ENCODE measurements at places on chromosomes 7 and 10. TPM values are rescaled to one million over a fixed set of nuclear protein-coding genes. Genes with fewer than 3 reads are reported as not detected.

GRCh38 chr10:51063659-51064535 lies 10.4 kb upstream of the PRKG1 start:
- DNase-seq, result peak; percentile 27
- no peaks in the 10 kb centered on the region for H3K27me3 ChIP-seq
- H3K4me3 ChIP-seq, result no peak overlapping the region
- no peaks in the 10 kb centered on the region for H3K36me3 ChIP-seq
- no peak overlapping the region for H3K27ac ChIP-seq

GRCh38 chr10:109769966-109770365 lies 153.3 kb downstream of the XPNPEP1 start:
- H3K27me3 ChIP-seq, result no peaks in the 10 kb centered on the region
- no peaks in the 10 kb centered on the region for H3K4me1 ChIP-seq
- H3K27ac ChIP-seq, result no peak overlapping the region

- no peaks in the 10 kb centered on the region for H3K36me3 ChIP-seq
- H3K4me3 ChIP-seq, result no peak overlapping the region
- no peak for DNase-seq
- H3K27me3 ChIP-seq, result no peaks in the 10 kb centered on the region
- H3K27ac ChIP-seq, result no peak overlapping the region
These were observed 7.3 kb upstream of the OR2A2 start for GRCh38 chr7:144102041-144102440.

DNA sequence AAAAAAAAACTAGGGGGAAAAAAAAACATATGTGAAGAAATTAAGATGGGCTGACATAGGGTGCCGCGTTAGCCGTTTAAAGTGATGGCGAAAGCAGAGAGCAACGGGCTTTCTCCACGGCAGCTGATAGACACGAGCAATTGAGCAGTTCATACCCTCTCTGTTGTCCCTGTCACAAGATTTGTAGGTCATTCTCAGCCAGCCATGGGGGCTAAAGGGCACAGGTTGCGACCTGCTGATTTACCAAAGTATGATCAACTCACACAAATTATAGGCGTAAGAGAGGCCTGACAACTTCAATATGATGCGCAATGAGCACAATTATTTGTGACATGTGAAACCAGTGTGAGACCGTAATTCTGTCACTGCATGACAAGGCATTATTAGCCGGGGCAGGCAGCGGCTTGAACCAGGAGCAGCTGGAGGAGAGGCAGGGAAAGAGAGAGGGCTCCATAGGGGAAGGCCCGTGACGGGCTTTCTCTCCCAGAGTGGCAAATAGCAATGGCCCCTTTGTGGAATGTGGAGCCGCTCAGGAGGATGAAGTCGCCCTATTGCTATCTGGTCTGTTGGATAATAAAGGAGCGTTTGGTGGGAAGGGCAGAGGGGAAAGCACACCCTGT lies 195.1 kb upstream of the HABP2 start:
- H3K27me3 ChIP-seq, result peaks cover 16% of the 10 kb centered on the region
- no peak overlapping the region for H3K27ac ChIP-seq
- no peaks in the 10 kb centered on the region for H3K4me1 ChIP-seq
- no peak for DNase-seq
- H3K4me3 ChIP-seq, result no peak overlapping the region

GRCh38 chr7:81618396-81619014 lies 151.3 kb downstream of the HGF start:
- H3K27me3 ChIP-seq, result no peaks in the 10 kb centered on the region
- peak overlapping the region; percentile 83 for H3K27ac ChIP-seq
- DNase-seq, result peak; percentile 95
- no peak overlapping the region for H3K4me3 ChIP-seq
- peaks cover 25% of the 10 kb centered on the region for H3K4me1 ChIP-seq
- no peaks in the 10 kb centered on the region for H3K36me3 ChIP-seq

GRCh38 chr7:88328787-88329186 lies 22.1 kb upstream of the STEAP4 start:
- no peaks in the 10 kb centered on the region for H3K36me3 ChIP-seq
- no peak for DNase-seq
- H3K4me1 ChIP-seq, result no peaks in the 10 kb centered on the region
- no peak overlapping the region for H3K4me3 ChIP-seq
- no peak overlapping the region for H3K27ac ChIP-seq

Gene CACNA2D1
- total RNA-seq, result 65.4 TPM

Gene ITGB8
- 11.1 TPM for total RNA-seq
